ENCODE measurements at places on chromosomes 5 and 9. TPM values are rescaled to one million over a fixed set of nuclear protein-coding genes. Genes with fewer than 3 reads are reported as not detected.

S100Z gene
- not detected for total RNA-seq

C9orf153 gene
- 0.47 TPM for total RNA-seq

DPP7 gene
- total RNA-seq: 122 TPM

PTGES gene
- total RNA-seq: 3.8 TPM

NPR3 gene
- 1.6 TPM for total RNA-seq

Measured in gastroesophageal sphincter (tissue), 4 donors.